ENCODE measurements at places on chromosomes 3 and 15.

GRCh38 chr3:160196511-160197104, 28.6 kb upstream of the C3orf80 start:
- DNase-seq: no peak

- DNase-seq: no peak
These were observed 201.1 kb downstream of the TLE3 start for GRCh38 chr15:69896606-69897005.

- DNase-seq: no peak
These were observed 6.6 kb downstream of the EPB42 start for GRCh38 chr15:43214169-43214568.

- no peak for DNase-seq
These were observed 46.0 kb downstream of the UACA start for GRCh38 chr15:70717237-70717793.

- no peak for DNase-seq
These were observed 114.0 kb downstream of the PDZRN3 start for GRCh38 chr3:73510784-73511183.

DNA sequence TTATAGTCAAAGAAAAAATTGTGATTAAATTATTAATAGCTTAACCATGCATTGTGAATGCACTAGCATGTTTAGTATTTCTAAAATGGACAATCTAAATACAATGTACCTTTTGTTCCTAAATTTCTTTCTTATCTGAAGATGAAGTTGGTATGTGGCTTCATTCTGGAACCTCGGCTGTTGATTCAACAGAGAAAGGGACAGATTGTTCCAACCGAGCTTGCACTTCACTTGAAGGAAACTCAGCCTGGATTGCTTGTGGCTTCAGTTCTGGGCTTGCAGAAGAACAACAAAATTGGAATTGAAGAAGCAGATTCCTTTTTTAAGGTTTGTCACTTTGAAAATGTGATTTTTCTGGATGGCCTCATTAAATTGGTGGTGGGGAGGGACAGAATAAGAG, 32.6 kb downstream of the HPS3 start:
- no peak for DNase-seq

GRCh38 chr3:27528791-27529190, 44.6 kb upstream of the SLC4A7 start:
- DNase-seq: no peak

DNA sequence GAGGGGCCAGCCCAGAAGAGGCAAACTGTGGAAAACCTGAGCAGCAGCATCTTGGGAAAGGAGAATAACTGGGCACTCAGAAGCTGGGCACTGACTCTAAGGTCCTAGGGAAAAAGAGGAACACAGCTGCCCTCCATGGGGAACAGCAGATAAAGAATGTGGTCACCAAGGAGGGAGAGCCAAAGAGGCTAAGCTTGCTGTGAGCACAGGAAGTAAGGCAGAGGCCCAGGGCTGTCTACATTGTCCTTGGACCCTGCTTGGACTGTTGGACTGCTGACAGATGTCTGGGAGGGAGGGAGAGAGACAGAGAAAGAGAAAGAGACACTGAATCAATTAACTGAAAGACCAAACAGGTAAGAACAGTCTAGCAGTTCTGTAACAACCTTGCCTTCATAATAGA, 4.5 kb upstream of the MNS1 start:
- DNase-seq: no peak

- no peak for DNase-seq
These were observed 236.8 kb upstream of the GBE1 start for GRCh38 chr3:81998139-81998755.

DNA sequence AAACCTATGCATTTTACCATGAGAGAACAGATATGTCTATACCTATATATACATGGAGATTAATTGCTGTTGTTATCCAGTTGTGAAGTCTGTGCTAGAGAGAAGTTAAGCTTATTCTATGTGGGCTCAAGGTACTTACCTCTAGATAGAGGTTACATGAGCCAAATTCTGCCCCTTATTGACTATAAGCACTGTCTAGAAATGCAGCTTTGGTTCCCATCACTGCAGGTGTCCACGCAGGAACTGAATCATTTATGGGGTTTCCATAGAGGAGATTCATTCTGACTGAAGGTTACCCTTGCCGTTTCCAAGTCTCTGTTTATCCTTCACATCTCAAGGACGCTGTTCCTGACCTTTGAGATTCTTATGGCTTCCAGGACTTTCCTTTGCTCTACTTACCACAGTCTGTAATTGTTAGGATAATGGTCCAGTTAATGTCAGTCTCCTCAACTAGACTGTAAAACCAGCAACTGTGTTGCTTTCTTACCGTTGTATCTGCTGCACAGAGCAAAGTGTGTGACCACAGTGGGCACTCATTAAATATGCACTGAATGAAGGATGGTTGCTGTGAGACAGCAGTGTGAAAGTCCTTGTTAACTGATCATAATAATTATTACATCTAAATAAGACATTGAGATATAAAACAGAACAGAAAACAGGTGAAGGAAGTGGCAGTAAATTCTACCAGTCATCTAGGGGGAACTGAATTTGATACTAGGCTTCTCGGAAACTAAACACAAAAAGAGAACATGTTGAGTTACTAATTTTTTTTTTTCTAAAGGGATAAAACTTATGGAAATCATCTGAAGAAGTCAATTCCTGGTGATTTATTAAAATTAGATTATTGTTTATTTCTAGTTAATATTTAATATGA, 44.0 kb upstream of the BCL6 start:
- no peak for DNase-seq

DNA sequence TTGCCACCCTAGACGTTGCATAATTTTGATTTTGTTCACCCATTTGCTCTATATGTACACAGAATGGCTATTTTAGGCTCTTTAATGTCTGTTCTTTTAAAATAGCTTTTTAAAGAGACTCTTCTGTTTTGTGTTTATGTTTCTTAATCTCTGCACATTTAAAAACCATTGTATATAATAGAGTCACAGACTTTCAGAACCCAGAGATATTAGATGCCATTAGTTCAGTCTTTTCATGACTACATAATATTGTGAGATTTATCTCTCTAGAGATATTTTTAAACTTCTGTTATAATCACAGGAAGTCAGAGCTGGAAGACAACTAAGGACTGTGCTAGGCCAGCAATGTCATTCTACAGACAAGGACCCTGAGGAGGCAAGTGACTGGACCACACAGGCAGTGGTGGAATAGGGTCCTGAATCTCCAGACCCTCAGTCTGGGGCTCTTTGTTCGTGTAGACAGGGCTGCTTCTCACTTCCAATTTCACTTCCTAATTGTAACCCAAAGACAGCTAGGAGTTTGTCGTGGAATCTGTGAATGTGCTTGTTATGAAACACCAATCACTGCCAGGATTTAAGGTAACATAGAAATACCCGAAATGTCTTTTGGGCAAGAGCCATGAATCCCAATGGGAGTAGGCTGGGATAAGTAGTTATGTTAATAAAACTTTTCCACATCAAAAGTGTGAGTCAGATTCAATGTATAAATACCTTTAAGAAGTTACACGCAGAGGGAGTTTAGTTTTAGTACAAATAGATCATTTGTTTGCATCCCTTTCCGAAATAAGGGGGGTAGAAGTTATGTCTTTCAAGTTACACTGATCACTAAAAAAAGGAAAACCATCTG, 165.2 kb upstream of the ROPN1 start:
- no peak for DNase-seq

- DNase-seq: no peak
These were observed 255.9 kb downstream of the DOCK3 start for GRCh38 chr3:50930371-50931208.

DNA sequence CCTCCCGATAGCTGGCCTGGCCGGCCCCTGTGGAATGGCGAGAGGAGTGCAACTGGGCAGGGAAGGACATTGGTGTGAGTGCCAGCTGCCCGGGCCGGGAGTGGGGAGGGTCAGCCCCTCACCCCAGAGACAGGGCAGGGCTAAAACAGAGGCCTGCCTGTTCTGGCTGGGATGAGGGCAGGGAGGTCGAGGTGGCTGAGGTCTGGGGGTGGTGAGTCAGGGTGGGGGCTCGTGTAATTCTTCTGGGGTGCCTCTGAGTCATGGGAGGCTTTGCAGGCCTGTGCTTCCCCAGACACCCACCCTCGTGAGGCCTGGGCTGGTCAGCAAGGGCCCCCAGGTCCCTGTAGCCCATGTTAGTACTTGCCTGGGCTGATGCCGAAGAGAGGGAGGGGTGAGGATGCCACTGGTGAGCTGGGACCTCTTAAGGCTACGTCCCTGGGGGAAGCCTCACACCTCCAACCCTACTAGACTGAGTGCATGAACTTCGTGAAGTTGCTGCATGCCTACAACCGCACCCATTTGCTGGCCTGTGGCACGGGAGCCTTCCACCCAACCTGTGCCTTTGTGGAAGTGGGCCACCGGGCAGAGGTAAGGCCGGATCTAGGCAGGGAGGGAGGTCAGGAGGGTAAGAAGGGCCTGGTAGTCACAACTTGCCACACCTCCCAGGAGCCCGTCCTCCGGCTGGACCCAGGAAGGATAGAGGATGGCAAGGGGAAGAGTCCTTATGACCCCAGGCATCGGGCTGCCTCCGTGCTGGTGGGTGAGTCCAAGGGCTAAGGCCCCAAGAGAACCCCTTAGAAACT, 1.7 kb downstream of the SEMA3B start:
- no peak for DNase-seq

GRCh38 chr15:83262594-83263315, 21.7 kb downstream of the BNC1 start:
- DNase-seq: no peak

DNA sequence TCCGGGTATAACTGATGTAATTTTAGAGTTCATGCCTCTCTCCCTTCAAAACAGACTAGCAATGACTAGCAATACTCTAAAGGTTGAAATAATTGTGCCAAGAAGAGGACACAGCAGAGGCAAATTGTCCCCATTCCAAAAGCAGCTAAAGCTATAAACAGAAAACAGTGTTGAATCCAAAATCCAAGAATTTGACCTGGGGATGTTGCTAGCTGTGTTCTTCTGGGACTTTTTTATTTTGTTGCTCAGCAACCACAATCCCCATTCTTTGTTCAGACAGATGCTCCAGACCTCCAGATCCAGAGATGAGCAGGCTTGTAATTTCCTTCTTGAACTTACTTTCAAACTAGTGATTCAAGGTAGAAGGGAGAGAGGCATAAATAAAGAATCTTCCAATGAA, 191.5 kb downstream of the FOXB1 start:
- no peak for DNase-seq

GRCh38 chr3:161333696-161334095, 37.6 kb downstream of the SPTSSB start:
- no peak for DNase-seq

- no peak for DNase-seq
These were observed 15.3 kb downstream of the APBA2 start for GRCh38 chr15:28900892-28901586.
